Right ventricle myocardium inferior (tissue), 1 donor: ENCODE measurements at places on chromosomes 7 and 10. TPM values are rescaled to one million over a fixed set of nuclear protein-coding genes. Genes with fewer than 3 reads are reported as not detected.

DNA sequence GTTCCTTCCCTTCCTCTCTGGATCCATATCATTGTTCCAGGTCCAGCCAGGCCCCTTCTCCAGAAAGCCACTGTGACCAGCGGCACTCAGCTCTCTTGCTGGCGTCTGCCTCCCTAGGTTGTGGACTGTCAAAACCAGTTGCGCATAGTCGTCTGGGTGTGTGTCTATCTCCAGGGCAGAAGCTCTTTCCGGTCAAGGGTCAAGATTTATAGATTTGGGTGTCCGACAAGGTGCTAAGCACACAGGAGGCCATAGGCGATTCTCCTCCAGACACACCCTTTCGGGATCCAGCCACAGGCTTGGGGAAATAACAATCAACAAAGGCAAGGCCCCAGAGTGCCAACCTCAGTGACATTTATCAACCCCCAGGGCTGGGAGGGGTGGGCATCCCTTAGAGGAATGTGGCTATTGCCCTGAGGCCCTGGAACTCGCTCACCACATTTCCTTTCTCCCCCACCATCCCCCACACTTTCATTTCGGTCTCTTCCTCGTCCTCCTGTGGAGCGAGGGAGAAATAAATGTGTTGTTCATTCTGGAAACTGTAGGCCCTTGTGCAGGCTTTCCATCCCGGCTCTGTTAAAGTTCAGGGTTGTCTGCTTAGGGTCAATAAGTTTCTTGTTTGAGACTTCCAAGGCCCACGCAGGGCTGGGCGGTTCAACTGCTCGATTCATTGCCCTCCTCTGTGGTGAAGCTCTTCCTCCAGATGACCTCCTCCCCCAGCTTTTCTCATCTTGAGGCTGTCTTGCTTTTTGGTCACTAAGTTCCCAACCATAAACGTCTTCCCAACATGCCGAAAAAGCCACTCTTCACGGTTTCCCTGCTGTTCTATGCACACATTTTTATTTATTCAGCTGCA is 57.9 kb downstream of the AFAP1L2 start:
- no peak for DNase-seq

DNA sequence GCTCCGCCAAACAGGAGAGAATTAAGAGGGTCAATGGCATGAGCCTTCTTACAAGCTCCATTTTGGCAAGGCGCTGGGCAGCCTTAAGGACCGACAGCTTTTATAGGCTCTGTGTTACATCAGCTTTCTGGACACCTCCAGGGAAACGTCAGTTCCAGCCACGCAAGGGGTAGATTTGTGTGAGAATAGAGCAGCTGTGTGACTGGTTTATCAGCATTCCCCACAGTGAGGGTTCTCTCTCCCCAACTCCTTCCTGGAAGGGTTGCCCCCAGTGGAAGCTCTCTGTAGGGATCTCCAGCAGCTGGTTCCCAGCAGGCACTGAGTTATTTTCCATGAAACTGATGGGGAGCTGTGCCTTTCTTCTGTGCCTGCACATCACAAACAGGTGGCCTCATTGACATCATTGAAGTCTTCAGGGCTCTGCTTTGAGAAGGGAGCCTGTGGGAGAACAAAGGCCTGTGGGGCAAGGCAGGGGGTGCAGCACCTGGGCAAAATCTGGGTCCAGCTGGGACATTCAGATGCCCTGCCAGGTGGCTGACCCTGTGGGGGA is at the start of gene CUZD1:
Gene CUZD1, minus strand, starts transcription at position 75 of the 550 bp plus-strand sequence. Its CDS starts 14 bp downstream, at position 61.
- no peak for DNase-seq

GRCh38 chr7:45576249-45576929 is 2.2 kb downstream of the ADCY1 start:
- DNase-seq, result no peak

DNA sequence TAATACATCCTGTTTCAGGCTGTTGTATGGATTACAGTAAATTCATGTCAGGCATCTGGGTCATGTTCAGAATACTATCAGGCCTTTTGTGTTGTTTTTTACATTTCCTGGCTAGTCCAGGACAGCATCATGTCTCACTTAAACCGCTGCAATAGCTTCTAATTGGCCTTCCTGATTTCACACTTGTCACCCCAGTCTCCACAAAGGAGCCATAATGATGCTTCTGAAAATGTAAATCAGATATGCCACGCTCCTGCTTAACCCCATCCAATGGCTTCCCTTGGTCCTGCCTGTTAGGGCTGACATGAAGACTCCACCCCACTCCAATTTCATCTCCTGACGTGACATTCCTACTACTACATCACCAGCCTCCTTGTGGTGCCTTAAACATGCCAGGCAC is 220.0 kb downstream of the CACNA2D1 start:
- no peak for DNase-seq

DNA sequence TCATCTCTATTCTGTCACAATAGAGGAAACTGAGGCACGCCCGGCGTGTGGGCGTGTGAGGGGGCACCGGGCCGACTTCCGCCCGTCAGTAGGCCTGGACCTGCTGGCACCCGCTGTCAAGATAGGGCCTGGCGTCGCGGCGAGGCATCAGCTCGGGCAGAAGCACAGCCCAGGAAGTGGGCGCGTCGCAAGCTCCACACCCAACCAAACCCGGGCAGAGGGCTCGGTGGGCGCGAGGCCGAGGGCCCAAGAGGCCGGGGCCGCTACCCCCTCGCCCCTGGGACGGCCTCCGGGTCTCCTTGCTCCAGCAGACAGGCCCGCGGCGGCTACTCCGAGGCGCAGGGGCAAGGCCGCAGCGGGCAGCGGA is 91.2 kb downstream of the SPAG6 start:
- no peak for DNase-seq

- no peak for DNase-seq
These were observed 57.0 kb upstream of the DKK1 start for GRCh38 chr10:52256832-52257691.

- DNase-seq, result no peak
These were observed 10.1 kb downstream of the DENND10 start for GRCh38 chr10:119113751-119114732.

- DNase-seq, result no peak
These were observed 1.5 kb upstream of the TSPAN14 start for GRCh38 chr10:80452640-80453039.

DNA sequence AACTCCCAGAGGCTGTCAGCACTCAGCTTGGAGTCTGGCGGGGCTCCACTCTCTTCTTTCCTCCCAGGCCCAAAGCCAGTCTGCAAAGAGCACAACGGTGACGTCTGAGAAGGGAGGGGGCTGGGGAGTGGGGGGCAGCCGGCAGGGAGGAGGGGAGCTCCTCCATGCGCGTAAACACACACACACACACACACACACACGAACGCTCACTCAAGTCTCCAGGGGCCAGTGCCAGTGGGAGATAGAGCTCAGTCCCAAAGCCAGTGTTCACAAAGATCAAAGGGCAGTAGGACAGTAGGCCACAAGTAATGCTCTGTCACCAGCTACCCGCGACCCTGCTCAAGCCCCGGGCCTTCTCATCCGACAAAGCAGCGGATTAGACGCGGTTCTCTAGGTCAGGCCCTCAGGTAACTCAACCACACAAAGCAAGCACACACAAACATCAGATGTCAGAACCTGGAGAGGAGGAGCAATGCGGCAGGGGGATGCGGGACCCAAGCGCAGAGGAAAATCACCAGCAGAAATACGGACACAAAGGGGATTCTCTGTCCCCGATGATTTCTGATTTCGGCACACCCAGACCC is 19.9 kb downstream of the TCAF1 start:
- DNase-seq, result peak; percentile 74

DNA sequence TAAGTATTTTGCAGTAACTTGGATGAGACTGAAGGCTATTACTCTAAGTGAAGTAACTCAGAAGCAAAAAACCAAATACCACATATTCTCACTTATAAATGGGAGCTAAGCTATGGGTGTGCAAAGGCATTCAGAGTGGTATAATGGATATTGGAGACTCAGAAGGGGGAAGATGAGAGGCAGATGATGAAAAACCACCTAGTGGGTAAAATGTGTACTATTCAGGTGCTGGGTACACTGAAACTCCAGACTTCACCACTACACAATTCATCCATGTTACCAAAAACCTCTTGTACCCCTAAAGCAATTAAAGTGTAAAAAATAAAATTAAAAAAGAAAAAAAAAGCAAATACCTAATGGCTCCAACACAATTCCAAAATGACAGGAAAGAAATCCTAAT is 351.7 kb downstream of the NXPH1 start:
- DNase-seq, result no peak

- DNase-seq, result no peak
These were observed 243.9 kb upstream of the IMMP2L start for GRCh38 chr7:111806232-111806631.

DNA sequence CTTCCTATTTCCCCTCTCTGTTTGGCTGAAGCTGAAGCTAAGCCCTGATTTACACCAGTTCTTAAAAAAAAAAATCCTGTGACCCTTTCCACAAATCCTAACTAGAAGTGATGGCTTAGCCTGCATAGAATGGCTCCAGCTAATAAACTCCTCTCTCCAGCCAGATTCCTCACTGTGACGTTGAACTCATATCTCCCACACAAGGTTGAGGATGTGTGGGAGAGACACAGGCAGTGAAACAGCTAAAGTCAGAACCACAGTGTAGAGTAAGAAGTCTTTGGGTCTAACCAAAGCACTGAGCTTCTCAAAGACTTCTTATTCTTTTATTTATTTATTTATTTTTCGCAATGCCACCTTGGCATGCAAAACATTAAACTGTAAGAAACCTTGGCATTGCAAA is 268.3 kb downstream of the SNX13 start:
- no peak for DNase-seq

DNA sequence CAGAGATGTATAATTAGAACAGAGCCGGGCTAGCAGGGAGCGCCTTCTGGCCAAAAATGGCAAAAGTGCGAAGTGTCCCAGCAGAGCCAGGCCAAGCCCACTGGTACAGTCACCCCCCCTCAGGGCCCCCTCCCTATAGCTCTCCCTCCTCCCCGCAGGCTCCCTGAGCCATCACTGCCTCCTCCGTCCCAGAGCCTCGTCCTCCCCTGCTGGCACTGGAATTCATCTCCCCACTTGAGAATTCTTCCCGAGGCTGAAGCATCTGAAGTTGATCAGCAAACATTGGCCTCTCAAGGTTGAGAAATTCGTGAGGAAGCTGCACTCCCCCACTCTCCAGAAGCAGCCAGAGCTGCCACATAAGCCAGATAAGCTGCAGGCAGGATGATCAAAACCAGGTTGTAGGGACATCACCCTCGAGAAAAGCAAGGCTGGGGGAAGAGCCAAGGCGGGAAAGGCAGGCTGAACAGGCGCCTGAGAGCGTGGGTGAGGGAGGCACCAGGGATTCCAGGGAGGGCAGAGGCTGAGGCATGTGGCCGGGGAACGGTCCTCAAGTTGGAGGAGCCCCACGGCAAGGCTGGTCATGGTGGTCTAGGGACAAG is 23.4 kb downstream of the CAMK2G start:
- DNase-seq, result no peak

GRCh38 chr7:141238596-141239243 is 164.9 kb downstream of the TMEM178B start:
- DNase-seq, result no peak

- DNase-seq, result no peak
These were observed 4.7 kb upstream of the HGF start for GRCh38 chr7:81774551-81774950.

GRCh38 chr7:28435732-28436378 is 23.5 kb downstream of the CREB5 start:
- no peak for DNase-seq

DNA sequence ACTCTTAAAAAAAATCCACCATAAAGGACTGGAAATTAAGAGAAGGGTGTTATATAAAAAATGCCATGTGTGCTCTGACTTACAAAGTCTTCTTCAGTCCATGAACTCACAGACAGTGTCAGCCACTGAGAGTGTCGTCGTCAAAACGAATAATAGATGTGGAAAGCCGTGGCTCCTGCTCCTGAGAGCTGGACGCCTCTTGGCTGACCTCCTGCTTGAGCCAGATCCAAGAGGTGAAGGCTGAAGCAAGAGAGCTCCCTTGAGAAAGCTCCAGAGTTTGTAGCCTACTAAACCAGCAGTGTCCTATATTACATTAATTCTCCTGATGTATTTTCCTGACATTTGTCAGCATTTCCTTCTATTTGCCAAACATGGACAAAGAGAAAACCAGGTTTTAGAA is 234.3 kb upstream of the C7orf33 start:
- peak; percentile 85 for DNase-seq

The FAM180A gene
- 6.1 TPM for total RNA-seq

The FRMPD2 gene
- not detected for total RNA-seq

The AOAH gene
- 1.9 TPM for total RNA-seq

The CYP2C8 gene
- total RNA-seq, result not detected

The CNPY1 gene
- total RNA-seq, result not detected

The HOXA6 gene
- not detected for total RNA-seq

The AKR1C4 gene
- not detected for total RNA-seq
